ENCODE measurements at places on chromosomes 16 and 17. TPM values are rescaled to one million over a fixed set of nuclear protein-coding genes. Genes with fewer than 3 reads are reported as not detected.

SULT1A1 gene
- total RNA-seq, result 17.2 TPM

KRTAP4-3 gene
- not detected for total RNA-seq

DNA sequence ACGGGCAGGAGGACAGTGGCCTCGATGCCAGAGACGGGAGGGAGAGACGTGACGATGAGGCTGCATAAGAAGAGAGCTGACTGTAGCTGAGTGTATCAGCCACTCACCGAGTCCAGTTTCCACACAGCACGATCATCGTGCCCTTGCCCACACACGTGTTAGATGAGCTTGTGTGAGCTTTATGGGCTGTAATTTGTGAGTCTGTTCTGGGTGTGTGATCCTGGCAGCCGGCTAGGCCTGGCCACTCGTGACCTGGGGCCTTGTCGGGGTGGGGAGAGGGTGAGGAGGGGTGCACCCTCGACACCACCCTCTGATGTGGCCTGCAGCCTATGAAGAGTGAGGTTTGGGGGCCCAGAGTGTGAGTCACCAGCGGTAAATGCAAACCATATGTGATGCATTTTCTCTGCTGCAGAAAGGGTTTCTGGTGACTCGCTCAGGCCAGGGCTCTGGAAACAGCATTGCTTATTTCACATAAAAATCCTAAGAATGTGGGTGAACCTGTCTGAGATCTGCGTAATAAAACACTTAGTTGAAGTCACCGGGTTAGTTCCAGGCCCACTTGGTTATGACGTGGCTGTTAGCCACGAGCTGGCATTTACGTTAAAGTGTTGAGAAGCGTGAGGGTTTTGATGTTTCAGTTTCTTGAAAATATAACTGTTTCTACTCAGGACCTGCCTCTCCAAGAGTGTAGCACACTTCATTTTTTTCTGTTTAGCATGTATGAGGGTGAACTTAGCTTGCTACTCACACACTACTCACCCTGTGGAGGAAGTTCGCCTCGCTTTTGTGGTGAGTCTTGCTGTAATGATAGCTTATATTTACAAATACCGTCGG lies 4.2 kb downstream of the METRNL start:
- peak; percentile 80 for DNase-seq

- no peak for DNase-seq
Measured at GRCh38 chr16:24906199-24906808, 60.5 kb downstream of the SLC5A11 start.

DNA sequence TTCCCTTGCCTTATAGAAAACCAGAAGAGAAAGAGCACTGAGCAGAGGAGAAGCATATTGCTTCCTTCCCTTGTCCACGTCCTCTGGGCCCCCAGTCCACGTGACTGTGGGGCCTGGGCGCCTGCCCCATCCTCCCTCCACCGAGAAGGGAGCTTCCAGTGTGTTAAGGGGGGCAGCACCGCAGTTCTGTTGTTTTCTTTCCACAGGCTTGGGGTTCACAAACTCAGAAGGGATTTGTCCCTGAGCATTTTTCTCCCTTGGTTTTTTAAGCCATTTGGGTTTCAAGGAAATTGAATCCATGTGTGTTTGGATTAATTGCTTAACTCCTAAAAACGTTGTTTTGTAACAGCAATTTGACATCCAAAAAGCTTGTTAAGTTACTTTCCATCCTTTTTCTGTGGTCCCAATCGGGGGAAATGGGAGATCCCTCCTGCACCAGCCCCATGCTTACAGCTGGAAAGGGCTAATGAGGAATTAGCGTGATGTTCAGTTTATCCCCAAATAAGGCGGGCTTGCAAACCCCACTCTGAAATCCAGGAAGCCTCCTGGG lies 347.5 kb upstream of the TNRC6C start:
- no peak for DNase-seq

GRCh38 chr16:5549802-5550201 lies 452.2 kb upstream of the EEF2KMT start:
- no peak for DNase-seq

GRCh38 chr17:79211061-79211770 lies 136.6 kb downstream of the ENGASE start:
- no peak for DNase-seq

SLC22A31 gene
- 1.3 TPM for total RNA-seq

- no peak for DNase-seq
Measured at GRCh38 chr16:12530302-12530701, 273.4 kb downstream of the CPPED1 start.
